ENCODE measurements at places on chromosomes 12 and 14.

DNA sequence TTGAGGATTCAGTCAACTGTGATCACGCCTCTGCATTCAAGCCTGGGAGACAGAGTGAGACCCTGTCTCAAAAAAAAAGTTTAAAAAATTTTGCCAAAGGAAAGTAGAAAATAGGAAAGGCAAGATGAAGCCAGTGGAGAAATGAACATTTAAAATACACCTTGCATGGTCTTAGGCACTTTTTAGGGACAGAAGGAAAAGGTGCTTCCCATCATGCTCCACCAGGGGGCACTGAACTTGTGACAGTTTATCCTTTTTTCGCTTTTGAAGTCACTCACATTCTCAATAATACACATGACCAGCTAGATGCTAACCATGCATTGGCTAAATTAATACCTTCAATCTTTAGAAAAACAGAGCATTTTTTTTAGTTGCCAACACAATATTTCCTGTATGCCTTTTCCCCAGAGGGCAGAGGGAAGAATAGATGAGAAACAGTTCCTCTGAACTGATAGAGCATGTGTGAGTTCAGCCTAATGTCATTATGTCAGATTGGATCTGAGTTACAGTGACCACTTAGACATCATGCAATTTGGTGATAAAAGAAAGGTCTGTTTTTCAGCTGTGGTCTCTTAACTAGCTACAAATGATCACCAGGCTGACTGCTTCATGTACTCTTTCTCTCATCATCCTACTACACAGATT is 221.8 kb upstream of the SSTR1 start:
- DNase-seq, result no peak

DNA sequence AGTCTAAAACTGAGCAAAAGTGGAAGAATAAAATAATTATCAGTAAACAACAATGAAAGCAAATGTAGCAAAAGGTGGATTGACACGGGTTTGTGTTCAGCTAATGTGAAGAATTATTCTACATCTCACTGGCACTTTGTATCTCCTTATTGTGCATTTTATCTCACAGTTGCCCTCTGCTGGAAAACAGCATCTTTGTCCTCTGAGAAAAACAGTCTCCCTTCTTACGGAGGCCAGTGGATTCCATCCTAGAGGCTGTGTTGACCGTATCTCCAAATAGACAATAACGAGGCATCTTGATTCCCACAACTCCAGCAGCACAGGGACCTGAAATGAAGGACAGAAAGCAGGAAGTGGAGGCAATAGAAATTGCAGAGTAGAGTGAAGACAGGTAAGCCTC is 51.3 kb upstream of the PLBD1 start:
- DNase-seq, result no peak

DNA sequence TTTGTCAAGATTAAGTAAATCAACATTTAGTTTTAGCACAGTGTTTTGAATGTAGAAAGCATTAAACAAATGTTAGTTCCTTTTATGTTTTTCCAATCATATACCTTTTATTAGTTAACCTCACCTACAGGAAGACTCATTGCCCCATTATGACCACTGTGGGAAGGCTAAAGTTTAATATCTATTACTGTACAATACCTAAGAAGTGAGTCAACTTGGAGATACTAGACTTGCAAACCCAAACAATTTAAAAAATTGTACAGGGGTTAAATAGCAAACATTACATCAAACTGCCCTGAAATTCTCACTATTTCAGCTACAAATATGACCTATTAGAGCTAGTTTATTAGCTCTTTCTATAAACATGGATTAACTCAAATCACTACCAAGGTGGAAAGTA is 8.6 kb upstream of the G2E3 start:
- no peak for DNase-seq

DNA sequence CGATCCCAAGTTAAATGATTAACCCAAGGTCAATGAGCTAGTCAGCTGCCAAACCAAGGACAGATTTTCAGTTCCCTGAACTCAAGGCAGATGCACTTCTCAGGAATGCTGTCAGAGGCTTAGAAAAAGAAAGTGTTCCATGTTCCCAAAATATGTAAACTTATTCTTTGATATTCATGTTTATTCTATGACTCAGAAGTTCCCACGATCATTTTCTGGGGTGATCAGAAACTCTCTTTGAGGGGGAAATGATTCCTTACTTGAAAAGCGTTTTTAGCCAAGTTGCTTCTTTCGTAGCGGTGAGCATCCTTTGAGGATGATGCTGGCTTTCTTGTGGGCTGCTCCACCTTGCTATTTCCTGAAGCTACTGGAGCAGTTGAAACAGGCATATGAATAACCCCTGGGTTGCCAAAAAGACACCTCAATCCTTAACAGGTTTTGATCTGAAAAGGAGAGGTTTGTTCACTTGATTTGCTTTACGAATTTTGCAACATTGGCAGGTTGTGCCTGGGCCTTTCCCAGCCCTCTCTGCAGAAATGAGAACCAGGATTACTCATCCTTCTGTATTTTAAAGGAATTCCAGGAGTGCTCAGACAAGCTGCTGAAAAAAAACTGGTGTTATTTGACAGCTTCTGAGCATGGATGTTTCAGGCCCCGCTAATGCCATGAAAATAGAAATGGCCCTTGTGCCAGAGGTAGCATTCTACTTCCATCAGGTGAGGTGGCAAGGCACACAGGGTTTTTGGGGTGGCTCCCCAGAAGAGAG is 121.4 kb upstream of the HIF1A start:
- no peak for DNase-seq

GRCh38 chr12:120944645-120945217 is 33.6 kb upstream of the HNF1A start:
- no peak for DNase-seq

DNA sequence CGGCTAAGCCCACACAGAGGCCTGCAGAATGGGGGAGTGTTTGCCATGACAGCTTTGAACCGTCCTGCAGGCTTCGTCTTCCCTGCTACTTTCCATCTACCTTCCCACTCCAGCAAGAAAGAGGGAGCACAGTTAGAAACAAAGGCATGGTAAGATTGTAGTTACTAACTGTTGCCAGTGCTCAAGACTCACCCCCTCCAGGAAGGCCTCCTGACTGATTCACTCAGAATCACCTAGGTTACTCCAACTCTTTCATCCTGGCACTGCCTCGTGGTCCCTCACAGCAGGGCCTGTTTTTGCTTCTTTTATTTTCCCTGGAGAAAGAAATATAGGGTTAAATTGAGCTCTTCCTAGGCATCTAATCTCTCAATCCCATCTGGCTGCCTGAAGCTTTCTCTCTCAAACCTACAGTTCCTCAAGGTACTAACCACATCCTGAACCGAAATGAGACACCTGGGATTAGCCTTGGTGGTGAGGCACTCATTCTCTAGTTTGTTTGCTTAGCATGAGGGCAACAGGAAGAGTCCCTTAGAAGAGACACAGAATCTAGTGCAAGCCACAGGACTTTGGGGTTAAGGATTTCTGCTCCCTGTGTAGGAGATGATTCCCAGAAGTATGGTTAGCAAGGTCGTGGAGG is 7.8 kb downstream of the GALNT6 start:
- no peak for DNase-seq

DNA sequence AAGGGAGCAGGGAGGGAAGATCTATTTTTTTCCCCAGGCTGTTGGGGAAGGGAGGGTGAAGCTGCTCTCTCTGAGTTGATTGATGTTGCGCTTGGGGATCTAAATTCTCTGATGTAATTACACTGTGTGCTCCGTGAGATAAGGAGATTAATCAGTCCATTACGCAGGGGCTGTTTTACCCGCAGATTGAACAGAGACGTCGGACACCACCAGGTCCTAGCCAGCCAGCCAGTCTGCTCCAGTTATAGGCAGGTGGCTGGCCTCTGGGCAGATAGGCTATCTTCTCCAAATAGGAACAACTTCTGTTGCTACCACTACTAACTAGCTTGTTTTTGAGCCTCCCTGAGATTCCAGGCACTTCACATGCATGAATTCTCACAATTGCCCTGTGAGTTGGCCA is 91.1 kb downstream of the SRRM4 start:
- DNase-seq, result no peak

- DNase-seq, result no peak
Observed at GRCh38 chr12:24478254-24478653, 470.6 kb downstream of the BCAT1 start.

DNA sequence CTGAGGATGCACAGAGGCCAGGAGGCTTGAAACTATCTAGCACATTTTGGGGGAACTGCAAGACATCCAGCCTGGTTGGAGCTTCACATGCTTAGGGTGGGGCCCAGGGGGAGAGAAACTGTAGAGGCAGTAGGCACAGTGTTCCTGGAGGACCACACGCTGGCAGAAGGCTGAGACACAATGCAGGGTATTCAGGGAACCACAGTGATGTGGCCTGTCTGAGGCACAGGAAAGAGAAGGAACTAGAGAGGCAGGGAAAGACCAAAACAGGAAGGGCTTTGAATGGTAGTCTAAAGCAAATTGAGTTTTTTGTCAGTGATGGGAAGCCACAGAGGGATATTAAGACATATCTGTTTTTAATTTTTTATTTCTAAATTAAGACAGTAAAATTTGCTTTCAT is 100.2 kb upstream of the PRICKLE1 start:
- DNase-seq, result no peak

DNA sequence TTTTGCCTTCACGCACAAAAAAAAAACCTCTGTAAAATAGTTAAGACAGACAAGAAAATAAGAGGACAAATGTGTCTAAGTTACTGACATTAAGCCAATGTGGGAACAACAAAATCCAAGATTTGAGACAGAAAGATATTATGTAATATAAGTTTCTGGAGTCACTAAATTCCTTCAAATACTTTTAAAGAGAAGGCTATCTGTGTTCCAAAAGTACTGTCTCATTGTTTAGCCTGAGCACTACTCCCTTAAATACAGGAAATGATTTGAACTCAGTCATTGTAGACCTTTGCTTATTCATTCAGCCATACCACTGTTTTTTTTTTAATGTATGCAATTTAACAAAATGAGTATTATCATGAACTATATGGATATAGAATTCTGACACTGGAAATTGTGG is 82.7 kb upstream of the KITLG start:
- DNase-seq, result no peak
